ENCODE measurements at places on chromosomes 5 and 9. TPM values are rescaled to one million over a fixed set of nuclear protein-coding genes. Genes with fewer than 3 reads are reported as not detected.

DNA sequence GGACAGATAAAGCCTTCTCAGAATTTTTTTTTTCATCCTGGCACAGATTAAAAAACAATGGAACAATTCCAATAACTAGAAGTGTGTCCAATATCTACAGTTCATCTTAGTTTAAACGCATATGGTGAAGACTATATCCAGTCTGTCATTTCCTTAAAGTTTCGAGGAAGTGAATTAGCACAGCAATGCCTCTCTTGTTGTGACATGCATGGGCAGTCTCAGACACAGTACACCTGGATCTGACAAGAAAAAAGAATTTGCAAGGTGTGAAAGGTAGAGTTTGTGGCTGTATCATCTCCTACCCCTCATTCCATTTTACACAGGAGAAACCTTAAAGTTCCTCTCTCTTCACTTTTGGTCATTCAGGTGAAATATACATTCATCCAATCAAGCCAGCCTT, 100.6 kb upstream of the ADAMTS19 start:
- no peaks in the 10 kb centered on the region for H3K27me3 ChIP-seq
- H3K36me3 ChIP-seq = no peaks in the 10 kb centered on the region
- no peaks in the 10 kb centered on the region for H3K4me1 ChIP-seq
- DNase-seq = no peak
- no peak overlapping the region for H3K4me3 ChIP-seq
- no peak overlapping the region for H3K27ac ChIP-seq

DNA sequence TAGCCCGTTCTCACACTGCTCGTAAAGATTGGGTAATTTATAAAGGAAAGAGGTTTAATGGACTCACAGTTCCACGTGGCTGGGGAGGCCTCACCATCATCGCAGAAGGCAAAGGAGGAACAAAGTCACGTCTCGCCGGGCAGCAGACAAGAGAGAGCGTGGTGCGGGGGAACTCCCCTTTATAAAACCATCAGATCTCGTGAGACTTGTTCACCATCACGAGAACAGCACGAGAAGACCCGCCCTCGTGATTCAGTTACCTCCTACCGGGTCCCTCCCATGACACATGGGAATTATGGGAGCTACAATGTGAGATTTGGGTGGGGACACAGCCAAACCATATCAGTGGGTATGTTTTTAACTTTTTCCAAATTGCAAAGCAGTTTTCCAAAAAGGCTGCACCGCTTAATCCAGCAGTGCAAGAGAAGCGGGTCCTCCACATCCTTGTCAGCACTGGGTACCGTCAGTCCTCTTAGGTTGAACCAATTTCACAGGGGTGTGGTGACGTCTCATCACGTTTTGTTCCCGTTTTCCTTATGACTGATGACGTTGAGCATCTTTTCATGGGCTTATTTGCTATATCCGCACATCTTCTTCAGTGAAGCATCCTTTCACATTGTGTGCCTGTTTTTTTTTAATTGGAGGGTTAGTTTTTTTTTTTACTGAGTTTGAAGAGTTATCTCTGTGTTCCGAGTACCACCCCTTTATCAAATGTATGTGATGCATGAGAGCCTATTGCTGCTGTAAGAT, 8.0 kb upstream of the FCN2 start:
- H3K36me3 ChIP-seq = no peaks in the 10 kb centered on the region
- no peaks in the 10 kb centered on the region for H3K4me1 ChIP-seq
- H3K27me3 ChIP-seq = peaks cover 13% of the 10 kb centered on the region

GRCh38 chr9:118306801-118307200, 602.6 kb downstream of the TLR4 start:
- no peaks in the 10 kb centered on the region for H3K36me3 ChIP-seq
- no peak overlapping the region for H3K27ac ChIP-seq
- no peaks in the 10 kb centered on the region for H3K27me3 ChIP-seq
- no peak overlapping the region for H3K4me3 ChIP-seq

- H3K36me3 ChIP-seq = no peaks in the 10 kb centered on the region
- DNase-seq = no peak
- H3K4me1 ChIP-seq = no peaks in the 10 kb centered on the region
- no peak overlapping the region for H3K27ac ChIP-seq
- H3K4me3 ChIP-seq = no peak overlapping the region
- H3K27me3 ChIP-seq = no peaks in the 10 kb centered on the region
These were observed 662.5 kb downstream of the IRX1 start for GRCh38 chr5:4258170-4258569.

DNA sequence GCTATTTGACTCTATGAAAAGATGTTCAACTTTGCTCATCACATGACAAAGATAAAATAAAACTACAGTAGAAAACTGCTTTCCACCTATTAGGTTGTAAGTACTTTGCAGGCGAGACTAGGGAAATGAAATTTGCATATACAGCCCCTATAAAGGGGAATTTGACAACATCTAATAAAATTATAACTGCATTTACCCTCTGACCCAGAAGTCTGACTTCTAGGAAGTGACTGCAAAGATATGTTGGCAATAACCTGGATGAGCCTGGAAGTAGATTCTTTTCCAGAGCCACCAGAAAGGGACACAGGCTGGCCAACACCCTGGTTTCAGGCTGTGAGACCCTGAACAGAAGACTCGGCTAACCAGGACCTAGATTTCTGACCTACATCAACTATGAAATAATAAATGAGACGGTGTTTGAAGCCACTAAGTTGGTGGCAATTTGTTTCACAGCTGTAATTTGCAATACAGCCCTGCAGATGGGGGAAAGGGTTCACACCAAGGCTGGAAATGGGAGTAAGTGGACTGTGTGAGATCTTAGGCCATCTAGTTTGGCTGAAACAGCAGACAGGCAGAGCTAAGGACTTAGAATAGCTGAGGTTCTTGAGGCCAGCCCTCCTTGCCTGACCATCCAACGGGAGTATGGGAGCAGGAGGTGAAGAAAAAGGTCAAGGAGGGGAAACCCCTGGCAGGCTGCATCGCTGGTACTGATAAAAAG, 106.6 kb downstream of the SIL1 start:
- H3K36me3 ChIP-seq = no peaks in the 10 kb centered on the region
- no peak overlapping the region for H3K4me3 ChIP-seq
- H3K27me3 ChIP-seq = no peaks in the 10 kb centered on the region
- peak; percentile 65 for DNase-seq
- H3K27ac ChIP-seq = no peak overlapping the region

- no peaks in the 10 kb centered on the region for H3K36me3 ChIP-seq
- H3K27me3 ChIP-seq = no peaks in the 10 kb centered on the region
These were observed 5.1 kb upstream of the PHYKPL start for GRCh38 chr5:178237431-178238312.

DNA sequence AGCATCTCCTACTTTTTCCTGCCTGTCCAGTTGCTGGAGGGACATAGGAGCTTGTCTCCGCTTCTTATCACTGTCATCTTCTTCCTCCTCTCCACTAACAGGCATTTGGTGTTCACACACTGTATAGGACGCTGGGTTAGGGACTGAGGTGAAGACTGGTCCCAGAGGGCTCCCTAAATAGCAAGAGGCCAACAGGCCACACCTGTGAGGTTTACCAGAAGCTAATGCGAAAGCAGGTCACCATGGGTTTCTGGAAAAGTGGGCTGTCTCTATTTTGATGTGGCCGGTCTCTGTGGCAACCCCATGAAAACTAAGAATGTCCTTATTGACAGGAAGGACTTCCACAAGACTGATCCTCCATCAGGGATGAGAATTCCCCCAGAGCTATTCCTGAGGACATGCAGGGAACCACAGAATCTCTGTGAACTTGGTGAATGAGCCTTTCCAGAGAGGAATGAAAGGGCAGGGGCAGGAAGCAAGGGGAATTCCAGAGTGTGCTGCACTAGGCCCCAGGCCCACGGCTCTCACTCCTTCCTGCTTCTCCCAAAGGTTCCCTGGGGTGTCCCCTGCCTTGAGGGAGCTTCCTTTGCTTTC, 61.7 kb downstream of the DAP start:
- no peaks in the 10 kb centered on the region for H3K27me3 ChIP-seq
- H3K4me1 ChIP-seq = peaks cover 33% of the 10 kb centered on the region
- no peak overlapping the region for H3K27ac ChIP-seq
- no peak overlapping the region for H3K4me3 ChIP-seq
- DNase-seq = no peak
- no peaks in the 10 kb centered on the region for H3K36me3 ChIP-seq

- no peak overlapping the region for H3K4me3 ChIP-seq
- no peak overlapping the region for H3K27ac ChIP-seq
- H3K27me3 ChIP-seq = peaks cover 2% of the 10 kb centered on the region
- peaks cover 8% of the 10 kb centered on the region for H3K4me1 ChIP-seq
These were observed 302.9 kb upstream of the PAPPA start for GRCh38 chr9:115850548-115851304.

DNA sequence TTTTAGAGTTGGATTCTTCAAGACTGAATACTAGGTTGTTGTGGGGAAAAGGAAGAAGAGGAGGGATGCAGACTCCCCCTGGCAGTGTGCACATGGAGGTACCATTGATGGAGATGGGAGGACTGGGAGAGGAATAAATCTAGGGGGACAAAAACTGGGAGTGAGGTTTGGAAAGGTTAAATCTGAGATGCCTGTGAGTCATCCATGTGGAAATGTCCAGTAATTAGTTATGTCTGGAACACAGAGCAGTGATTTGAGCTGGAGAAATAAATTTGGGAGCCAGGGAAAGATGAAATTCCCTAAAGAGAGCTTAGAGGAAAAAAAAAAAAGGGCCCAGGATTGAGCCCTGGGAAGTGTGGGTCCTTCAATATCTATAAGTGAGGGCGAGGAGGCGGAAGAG, 8.0 kb upstream of the CCIN start:
- no peaks in the 10 kb centered on the region for H3K27me3 ChIP-seq
- H3K4me3 ChIP-seq = no peak overlapping the region
- peak overlapping the region; percentile 71 for H3K27ac ChIP-seq
- peak; percentile 25 for DNase-seq

GRCh38 chr5:109935833-109936490, 246.2 kb downstream of the MAN2A1 start:
- no peak overlapping the region for H3K27ac ChIP-seq
- H3K36me3 ChIP-seq = no peaks in the 10 kb centered on the region
- H3K4me3 ChIP-seq = no peak overlapping the region
- H3K4me1 ChIP-seq = no peaks in the 10 kb centered on the region

DNA sequence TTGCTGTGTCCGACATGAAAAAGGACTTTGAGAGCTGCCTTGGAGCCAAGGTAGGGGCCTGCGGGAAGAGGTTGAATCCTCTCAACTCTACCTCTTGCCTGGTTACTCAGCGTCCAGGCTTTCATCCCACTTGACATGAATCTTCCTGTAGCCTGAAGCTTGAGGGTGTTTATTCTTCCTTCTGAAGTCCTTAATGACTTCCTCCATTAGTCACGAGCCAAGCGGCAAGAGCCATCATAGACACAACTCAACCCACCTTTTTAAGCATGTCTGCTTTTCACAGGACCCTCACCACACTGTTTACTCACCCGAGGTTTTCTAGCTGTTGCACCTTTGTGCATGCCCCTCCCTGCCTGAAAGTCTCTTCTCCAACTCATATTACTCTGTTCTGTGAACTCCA, 40.2 kb downstream of the ACO1 start:
- DNase-seq = no peak
- no peak overlapping the region for H3K27ac ChIP-seq
- peaks cover 34% of the 10 kb centered on the region for H3K4me1 ChIP-seq
- H3K4me3 ChIP-seq = no peak overlapping the region

Gene FOXD1
- 17.0 TPM for total RNA-seq

Gene IFNA13
- total RNA-seq = not detected

Gene STOM
- 146 TPM for total RNA-seq

Gene PTPRD
- 23.9 TPM for total RNA-seq

Gene GLRA1
- not detected for total RNA-seq

Gene ZNF658
- 7.4 TPM for total RNA-seq

Gene MEIKIN
- not detected for total RNA-seq

Gene CKMT2
- 1.4 TPM for total RNA-seq

Gene SHISAL2B
- total RNA-seq = not detected

Gene ADGRV1
- total RNA-seq = not detected

Data from osteoblast (primary cell).